C1 segment of cervical spinal cord (tissue), 14 donors: ENCODE measurements at places on chromosomes 11 and 22.

DNA sequence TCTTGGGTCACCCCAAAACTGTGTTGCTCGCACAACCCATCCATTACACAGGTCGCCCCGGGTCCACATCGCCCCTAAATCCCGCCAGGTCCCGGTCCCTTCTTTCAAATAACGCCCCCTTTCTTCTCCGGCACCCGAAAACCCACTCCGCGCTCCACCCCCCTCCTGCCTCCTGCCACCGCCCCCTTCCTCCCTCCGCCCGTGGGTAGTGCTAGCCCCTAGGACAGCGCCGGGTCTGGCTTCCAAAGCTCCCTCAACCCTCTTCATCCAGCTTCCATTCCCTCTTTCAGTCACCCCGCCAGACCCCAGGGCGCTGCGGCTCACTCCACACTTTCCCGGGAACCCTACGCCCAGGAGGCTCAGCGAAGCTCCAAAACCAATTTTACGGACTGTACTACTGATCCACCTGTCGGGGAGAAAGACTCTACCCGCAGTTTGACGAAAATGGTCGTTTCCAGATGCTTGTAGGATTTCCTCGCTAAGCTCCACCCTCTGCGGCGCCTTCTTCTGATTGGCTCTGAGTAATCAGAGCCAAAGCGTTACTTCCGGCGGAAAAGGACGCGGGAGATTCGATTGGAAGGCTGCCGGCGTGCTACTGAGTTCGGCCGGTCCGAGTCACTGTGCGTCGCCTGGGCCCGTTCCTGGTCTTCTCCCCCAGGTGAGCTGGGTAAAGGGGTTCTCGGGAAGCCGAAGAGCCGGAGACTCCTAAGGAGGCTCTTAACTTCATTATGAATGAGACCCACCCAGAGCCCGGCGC lies at the start of gene DDIAS:
DDIAS (plus strand) TSS at position 572 of the 757 bp plus-strand sequence. CDS start 13,003 bp downstream, outside the sequence.
- DNase-seq, result peak; percentile 90

GRCh38 chr11:66333220-66333877 lies 2.9 kb downstream of the RIN1 start:
- no peak for DNase-seq

GRCh38 chr22:48919187-48919590 lies 908.5 kb downstream of the BRD1 start:
- no peak for DNase-seq

GRCh38 chr11:19073454-19074415 lies 13.2 kb upstream of the MRGPRX2 start:
- no peak for DNase-seq

- no peak for DNase-seq
Measured at GRCh38 chr11:132779497-132779896, 752.8 kb downstream of the OPCML start.

GRCh38 chr11:90178751-90179150 lies 44.1 kb downstream of the CHORDC1 start:
- DNase-seq, result no peak
